ENCODE measurements at places on chromosomes 3 and 15.
A peak's percentile ranks its signal among the peaks of the same experiment; 100 is the strongest.

DNA sequence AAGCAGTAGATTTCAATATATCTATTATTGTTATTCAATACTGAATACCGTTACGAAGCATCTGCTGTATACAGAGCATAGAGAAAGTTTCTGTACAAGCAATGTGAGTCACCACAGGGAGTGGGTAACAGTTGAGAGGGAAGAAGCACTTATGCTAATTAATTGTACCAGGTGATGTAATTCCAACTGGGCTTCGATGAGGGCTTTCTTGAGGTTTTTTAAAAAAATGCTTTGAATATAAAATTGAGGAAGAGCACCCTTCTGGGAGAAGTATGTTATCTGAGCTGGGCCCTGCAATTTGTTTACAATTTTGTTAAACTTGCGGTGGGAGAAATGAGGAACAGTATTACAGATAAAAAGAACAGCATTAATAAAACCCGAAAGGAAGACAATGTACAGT, 197.9 kb downstream of the TPRG1 start:
- no peak for DNase-seq

DNA sequence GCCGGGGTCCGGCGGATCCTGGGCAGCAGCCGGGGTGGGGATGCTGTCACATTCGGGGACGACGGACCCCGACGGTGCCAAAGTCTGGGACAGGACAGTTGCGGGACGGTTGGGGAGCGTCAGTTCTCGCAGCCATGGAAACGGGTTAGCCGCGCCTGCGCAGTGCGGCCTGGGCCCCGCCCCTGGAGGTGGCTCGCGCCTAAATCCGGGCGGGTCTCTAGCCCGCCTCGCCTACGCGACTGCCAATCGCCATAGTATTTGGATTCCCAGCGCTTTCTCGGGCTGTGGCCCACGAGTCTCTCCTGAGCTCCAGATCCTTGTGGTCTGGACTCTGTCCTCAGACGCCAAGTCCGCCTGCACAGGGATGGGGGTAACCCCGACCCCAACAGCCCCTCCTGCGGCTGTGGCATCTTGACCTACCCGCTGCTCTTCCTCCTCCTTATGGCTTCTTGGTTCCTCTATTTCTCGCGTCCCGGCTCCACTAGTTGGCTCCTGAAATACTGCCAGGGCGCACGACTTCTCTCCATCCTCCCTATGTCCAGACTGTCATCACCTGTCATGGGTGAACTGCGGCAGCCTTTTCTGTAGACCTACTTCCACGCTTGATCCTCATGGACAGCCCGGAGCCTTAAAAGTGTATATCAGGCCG, at the start of gene ZMYND10:
Gene ZMYND10, minus strand, starts transcription at position 147 of the 649 bp plus-strand sequence. CDS start 153 bp downstream, outside the sequence.
- peak; percentile 80 for DNase-seq

- no peak for DNase-seq
Measured at GRCh38 chr3:122758877-122759560, 34.6 kb downstream of the HSPBAP1 start.

DNA sequence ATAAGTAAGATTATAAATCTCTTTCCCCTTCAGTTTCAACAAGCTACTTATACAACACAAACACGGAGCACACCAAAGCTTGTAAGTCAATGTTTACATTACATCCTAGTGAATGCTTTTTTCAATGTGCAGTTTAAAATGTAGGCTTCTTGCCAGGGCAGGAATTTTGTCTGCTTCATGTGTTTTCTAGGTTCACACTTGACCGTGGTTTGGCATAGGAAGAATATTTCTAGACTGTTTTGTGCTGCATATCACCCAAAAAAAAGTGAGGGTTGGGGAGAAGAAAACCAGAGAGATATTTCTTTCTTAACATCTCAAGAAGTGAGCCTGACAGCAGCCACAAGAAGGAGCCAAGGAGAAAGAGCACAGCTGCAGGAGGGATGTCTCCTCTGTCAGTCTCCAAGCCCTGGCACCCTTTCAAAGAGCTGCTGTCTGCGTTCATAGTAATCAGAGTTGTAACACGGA, 255.8 kb downstream of the MEIS2 start:
- peak; percentile 58 for DNase-seq

- DNase-seq = no peak
Measured at GRCh38 chr3:175770426-175770825, 911.3 kb downstream of the NAALADL2 start.
